ENCODE measurements at places on chromosomes 16 and 17. TPM values are rescaled to one million over a fixed set of nuclear protein-coding genes. Genes with fewer than 3 reads are reported as not detected.

Gene ENPP7
- not detected for total RNA-seq

Gene WNT9B
- total RNA-seq: 0.45 TPM

Gene FOXC2
- 0.54 TPM for total RNA-seq

Gene LRRC46
- total RNA-seq: 1.3 TPM

Gene TM4SF5
- total RNA-seq: not detected

Gene LRRC75A
- total RNA-seq: 4.0 TPM

Gene TP53TG3F
- not detected for total RNA-seq

Gene CCL17
- total RNA-seq: not detected

Gene STH
- not detected for total RNA-seq

Gene FAM83G
- total RNA-seq: 6.7 TPM

Gene DHRS7C
- not detected for total RNA-seq

Gene SEPTIN1
- total RNA-seq: 1.3 TPM

Gene CCL1
- not detected for total RNA-seq

Gene HIGD1B
- 1.2 TPM for total RNA-seq

Gene MPV17L
- 13.7 TPM for total RNA-seq

Gene TPSAB1
- 39.8 TPM for total RNA-seq

Data from gastroesophageal sphincter (tissue), 4 donors.